GM04504 (cell line): ENCODE measurements at places on chromosomes 5 and 9.

DNA sequence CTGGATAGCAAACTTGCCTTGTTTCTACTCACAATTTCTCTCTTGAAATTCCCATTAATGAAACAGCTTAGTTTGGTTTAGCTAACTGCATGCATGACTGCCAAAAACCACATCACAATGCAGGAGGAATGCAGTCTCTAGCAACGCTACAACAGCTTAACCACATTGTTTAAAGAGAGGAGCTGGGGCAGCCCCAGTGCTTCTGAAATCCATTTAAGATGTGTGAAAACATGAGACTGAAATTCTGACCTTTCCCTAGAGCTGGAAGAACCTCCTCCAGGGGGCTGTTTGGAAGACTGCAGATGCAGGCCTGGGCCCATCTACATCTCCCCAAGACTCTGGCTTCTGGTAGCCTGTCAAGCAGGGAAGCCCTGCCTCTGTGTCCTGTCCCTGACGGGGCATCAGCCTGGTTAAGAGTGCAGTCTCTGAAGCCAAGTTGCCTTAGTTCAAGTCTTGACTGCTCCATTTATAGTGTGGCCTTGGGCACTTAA is 157.1 kb downstream of the ZNF462 start:
- DNase-seq = peak; percentile 89

GRCh38 chr9:129166623-129167557 is 11.2 kb downstream of the IER5L start:
- peak; percentile 67 for DNase-seq

DNA sequence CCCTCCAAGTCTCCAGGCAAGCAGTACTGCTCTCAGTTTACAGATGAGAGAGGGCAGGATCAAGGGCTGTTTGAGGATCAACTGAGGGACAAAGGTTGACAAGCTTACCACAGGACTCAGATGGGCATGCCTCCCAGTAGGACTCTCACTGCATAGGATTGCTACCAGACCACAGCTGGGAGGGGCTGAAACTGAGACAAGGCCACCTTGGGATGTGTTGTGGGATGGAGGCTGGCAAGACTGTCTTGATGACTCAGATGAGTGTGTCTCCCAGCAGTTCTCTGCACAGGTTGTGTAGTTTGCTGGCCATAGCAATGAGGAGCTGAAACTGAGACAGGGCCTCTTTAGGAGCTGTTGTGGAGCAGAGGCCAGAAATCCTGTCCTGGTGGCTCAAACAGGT is 222.2 kb upstream of the IRX1 start:
- no peak for DNase-seq

- no peak for DNase-seq
These were observed 73.9 kb upstream of the RANBP6 start for GRCh38 chr9:6089300-6089699.

GRCh38 chr9:134552349-134552990 is 89.1 kb upstream of the COL5A1 start:
- DNase-seq = no peak

- DNase-seq = no peak
These were observed 1.1 kb upstream of the DAP start for GRCh38 chr5:10761933-10762775.

DNA sequence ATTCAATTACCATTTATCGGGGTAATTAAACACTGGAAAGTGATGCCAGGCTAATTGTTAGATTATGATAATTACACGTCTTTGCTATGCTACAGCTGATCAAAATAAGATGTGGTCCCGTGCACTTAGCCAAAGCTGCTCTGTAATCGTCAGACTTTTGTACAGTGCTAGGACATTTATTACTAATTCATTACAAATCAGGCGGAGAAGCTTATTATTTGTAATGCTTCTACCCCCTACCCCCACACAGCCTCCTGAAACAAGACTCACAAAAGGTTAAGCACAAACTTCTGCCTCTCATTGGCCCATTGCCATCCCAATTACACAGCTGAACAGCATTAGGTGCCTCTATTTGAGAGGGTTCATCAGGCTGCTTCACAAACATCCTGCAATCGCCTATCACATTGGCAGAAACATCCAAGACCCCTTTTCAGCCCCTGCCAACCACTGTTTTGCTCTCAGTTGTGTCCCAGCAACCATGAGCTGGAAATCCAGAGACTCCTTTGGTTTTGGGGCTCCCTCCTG is 232.7 kb downstream of the EFNA5 start:
- DNase-seq = no peak
